Prostate gland (tissue), 2 donors: ENCODE measurements at places on chromosomes 11 and 22.

GRCh38 chr11:30422447-30423278, 99.8 kb downstream of the ARL14EP start:
- peak; percentile 85 for DNase-seq

GRCh38 chr11:119488256-119488995, 65.5 kb upstream of the THY1 start:
- DNase-seq, result no peak

- DNase-seq, result no peak
These were observed 203.3 kb downstream of the DLG2 start for GRCh38 chr11:85423794-85424193.

DNA sequence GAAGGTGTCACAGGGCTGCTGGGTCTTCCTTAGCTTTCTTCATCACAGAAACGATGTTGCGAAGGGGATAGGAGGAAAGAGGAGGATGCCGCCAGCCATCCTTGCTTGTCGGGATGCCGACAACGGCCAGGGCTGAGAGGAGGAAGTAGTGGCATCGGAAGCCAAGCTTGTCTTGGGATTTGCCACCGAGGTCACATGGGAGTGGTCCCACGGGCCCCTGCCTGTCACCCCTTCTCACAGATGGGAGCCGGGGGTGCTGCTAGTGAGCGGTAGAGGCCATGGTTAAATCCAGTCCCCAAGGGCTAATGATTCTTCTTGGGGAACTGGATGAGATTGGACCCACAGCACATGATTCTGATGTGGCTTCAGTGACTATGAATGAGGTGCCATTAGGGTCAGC, 1375.8 kb downstream of the BRD1 start:
- DNase-seq, result no peak

- no peak for DNase-seq
These were observed 3.8 kb downstream of the PKDREJ start for GRCh38 chr22:46259374-46259773.

DNA sequence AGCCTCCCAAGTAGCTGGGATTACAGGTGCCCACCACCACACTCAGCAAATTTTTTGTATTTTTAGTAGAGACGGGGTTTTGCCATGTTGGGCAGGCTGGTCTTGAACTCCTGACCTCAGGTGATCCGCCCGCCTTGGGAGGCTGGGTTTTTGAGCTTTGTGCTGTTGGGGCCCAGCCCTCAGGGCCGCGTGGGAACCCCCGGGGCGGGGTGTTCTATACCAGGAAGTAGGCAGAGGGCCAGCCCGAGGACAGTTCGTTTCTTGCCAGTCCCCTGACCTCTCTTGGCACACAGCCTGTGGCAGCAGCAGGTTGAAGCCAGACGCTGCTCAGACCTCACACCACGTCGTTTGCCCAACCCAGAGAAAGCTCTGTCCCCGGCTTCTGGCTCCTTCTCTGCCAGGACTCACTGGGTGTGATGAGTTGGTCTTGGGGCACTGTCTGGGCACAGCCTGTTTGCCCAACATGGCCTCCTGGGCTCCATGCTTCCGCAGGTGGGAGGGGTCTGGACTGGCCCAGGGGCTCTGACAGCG, 24.9 kb upstream of the CHKA start:
- DNase-seq, result peak; percentile 89

DNA sequence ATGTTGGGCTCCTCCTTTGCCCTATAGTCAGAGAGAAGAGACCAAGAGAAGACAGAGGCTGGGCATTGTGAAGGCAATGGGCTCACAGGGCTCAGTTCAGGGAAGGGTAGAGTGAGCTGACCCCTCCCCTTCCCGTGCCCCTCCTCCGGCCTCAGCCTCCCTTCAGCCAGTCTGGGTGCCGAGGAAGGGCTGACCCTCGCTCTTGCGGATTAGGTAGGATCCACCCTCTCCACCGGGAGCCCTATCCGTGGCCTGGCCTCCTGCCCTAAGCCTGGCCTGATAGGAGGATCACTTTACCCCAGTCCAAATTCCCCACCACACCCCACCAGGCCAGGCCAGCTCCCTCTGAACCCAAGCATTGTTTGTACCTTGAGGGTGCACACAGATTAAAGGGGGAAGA, 1.8 kb upstream of the PPP1R14B start:
- no peak for DNase-seq

DNA sequence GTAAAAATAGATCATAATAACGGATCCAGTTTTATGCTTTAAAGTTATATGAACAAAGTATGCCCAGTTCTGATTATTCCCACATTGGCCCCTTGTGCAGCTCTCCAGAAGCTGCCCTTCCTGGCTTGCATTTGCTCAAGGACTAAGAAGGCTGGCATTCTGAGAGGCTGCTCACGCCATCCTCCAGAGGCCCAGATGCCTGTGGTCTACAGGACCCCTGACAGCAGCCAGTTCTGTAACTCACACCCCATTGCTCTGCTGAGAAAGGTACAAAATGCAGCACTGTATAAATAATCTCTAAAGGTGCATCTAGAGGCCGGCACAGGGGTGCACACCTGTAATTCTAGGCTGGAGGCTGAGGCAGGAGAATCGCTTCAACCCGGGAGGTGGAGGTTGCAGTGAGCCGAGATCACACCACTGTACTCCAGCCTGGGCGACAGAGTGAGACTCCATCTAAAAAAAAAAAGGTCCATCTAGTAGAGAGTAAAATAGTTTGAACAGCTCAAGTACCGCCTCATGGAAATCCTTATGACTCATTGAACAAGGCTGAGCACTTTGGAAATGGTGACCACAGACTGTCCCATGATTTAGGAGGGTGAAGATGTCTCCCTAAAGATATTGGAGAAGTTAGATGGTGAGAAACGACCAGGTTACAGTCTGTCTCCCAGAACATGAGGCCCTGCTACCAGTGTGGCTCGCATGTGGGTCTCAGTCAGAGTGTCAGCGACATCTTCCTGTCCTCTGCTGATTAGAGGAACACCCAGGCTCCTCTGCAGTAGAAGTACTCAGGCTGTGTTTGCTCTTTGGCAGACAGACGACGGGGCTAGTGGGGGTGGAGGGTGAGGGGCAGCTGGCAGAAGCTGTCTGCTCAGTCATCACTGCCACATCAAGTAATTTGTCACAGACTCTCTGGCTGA, 56.3 kb downstream of the KREMEN1 start:
- DNase-seq, result no peak

DNA sequence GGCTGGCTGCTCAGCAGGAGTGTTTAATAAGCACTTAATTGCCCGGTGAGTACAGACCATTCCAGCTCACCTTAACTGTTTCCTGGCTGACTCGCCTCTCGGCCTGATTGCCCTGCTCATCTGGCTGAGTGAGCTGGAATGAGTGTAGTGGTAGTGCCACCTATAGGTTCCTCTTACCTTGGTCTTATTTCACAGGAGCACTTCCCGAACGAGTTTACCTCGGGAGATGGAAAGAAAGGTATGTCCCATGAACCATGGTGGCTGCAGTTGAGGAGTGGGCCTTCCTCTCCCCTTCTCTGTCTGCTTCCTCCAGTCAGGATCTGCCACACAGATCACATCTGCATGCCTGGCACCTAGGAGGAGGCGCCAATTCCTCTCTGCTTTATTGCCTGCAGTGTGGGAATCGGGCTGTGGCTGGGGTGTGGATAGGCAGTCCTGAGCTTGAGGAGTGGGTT, 26.7 kb downstream of the UPB1 start:
- peak; percentile 72 for DNase-seq

GRCh38 chr11:64449381-64450167, 90.6 kb downstream of the RPS6KA4 start:
- peak; percentile 54 for DNase-seq

GRCh38 chr11:1727861-1728260, 22.5 kb downstream of the IFITM10 start:
- no peak for DNase-seq

DNA sequence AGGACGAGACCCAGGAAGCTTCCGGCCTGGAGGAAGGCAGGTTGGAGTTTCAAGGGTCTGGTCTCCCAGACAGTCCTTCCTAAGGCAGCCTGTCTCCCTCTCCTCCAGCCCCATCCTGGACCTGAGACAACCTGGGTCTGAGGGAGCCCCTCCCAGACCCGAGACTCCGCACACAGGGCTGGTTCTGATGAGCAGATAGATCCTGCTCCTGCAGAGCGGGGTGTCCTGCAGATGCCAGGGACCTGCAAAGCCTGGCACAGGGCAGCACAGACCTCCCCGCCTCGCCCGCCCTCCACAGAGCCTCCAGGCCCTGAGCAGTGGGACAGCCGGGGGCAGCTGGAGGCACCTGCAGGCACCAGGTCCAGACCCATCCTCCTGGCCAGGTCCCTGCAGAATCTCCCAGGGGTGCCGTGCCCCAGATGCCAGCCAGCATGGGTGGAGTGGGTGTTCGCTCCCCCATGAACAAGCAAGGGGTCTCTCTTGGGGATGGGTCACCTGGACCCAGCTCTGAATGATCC, 7.8 kb downstream of the PIM3 start:
- no peak for DNase-seq

- DNase-seq, result no peak
These were observed 84.0 kb upstream of the ZBED5 start for GRCh38 chr11:10941871-10942270.

- DNase-seq, result no peak
These were observed 132.9 kb upstream of the POU2AF2 start for GRCh38 chr11:111112614-111113013.

GRCh38 chr11:8194956-8195355, 26.1 kb upstream of the RIC3 start:
- DNase-seq, result no peak

GRCh38 chr22:43370036-43370435, 26.9 kb upstream of the SCUBE1 start:
- no peak for DNase-seq
